NCI-H1092 treated with DMSO at 0.1 percent for 48 hours (cell line): ENCODE measurements at places on chromosomes 3 and 15.
A peak's percentile ranks its signal among the peaks of the same experiment; 100 is the strongest.

DNA sequence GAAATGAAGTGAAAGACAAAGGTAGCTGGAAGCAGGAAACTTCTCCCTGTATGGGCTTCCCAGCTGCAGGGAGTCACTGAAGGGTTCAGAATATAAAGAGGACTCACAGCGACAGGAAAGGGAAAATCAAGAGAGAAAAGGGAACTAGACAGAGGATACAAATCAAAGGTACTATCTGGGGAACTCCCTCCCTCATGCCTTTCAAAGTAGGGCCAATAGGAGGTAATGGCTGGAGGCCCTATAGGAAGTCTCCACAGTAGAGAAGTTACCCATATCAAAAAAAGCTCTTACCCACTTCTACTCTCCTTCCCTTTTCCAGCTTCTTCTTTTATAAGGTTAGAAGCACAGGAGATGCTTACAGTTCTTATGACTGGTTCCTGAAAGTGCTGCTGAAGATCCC is 43.5 kb downstream of the FMN1 start:
- DNase-seq = no peak

- DNase-seq = no peak
Measured at GRCh38 chr3:45516829-45517228, 77.7 kb upstream of the LIMD1 start.

- DNase-seq = no peak
Measured at GRCh38 chr15:98120561-98120960, 160.1 kb downstream of the ARRDC4 start.

DNA sequence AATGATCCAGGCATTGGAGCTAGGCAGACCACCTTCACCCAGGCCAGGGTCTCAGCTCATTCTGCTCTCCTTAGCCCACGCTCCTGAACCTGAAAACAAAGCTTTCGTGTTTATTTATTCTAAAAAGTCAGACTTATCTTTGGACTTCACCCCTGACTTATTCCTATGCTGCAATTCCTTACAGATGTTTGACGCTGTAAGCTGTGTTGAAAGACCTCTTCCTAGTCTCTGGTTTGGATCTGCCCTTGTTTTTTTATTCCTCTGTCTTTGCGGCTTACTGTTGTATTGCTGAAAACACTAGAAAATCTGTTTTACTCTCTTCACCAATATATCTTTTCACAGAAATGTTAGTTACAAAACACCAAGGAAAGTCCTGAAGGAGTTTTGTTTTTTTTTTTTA is 40.5 kb upstream of the LDHAL6B start:
- no peak for DNase-seq

GRCh38 chr3:73453666-73454065 is 171.1 kb downstream of the PDZRN3 start:
- no peak for DNase-seq

GRCh38 chr15:45205192-45205591 is 17.4 kb upstream of the SHF start:
- peak; percentile 56 for DNase-seq

DNA sequence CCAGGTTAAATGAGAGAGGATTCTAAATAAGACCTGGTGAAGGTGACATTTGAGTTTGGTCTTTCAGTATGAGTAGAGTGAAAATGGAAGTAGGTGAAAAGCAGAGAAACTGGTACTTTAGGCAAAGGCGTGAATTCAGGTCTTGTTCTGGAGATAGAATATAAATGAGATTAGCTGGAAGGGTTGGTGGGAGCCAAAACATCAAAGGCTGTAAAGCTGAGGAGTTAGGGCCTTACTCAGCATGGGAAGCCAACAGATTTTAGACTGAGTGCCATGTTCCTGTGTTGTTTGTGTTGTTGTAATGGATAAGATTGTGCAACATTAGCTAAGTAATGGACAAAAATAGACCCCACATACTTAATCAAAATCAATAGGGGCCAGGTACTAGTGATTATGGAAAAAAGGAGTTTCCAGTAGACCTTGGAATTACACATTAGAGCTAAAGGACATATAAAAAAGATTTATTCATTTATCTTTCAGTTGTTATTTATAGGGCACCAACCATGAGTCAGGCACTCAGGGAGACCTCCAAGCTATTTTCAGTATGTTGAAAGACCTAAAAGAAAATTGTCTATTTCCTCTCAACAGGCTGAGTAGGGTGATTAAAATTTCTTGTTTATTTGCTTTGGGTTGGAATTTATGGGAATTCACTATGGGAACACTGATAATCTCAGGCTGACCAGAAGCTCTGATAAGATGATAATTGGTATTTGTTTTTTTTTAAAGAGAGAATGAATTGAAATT is 20.8 kb downstream of the ARL14 start:
- DNase-seq = no peak

GRCh38 chr3:108538083-108538482 is 27.7 kb upstream of the MYH15 start:
- no peak for DNase-seq

GRCh38 chr15:96177279-96177678 is 153.2 kb upstream of the NR2F2 start:
- DNase-seq = no peak

GRCh38 chr3:156776031-156776430 is 50.1 kb upstream of the LEKR1 start:
- no peak for DNase-seq

DNA sequence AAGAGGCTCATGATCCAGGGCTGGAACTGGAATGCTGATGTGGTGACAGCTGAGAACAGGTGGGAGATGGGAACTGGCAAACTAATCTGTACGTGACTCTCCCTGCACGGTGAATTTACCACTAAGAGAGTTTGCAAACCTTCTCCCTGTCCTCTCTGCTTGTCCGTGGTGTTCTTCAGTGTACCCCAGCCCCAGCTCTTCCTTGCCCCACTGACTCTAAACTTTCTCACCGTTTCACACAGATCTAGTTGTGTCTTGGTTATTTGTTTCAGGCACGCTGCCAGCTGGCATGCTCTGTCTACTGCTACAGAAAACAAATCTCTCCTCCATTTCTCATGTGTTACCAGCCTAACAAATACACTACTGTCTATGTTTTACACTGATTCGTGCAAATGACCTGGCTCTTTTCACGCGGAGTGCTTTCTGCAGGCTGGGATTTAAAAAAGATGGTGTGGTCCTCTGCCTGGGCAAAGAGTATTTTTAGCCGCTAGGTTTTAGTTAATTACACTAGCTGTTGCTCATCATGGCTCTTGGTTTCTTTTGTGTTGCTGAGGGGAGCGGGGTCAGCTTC is 192.7 kb upstream of the LRIG1 start:
- peak; percentile 70 for DNase-seq

DNA sequence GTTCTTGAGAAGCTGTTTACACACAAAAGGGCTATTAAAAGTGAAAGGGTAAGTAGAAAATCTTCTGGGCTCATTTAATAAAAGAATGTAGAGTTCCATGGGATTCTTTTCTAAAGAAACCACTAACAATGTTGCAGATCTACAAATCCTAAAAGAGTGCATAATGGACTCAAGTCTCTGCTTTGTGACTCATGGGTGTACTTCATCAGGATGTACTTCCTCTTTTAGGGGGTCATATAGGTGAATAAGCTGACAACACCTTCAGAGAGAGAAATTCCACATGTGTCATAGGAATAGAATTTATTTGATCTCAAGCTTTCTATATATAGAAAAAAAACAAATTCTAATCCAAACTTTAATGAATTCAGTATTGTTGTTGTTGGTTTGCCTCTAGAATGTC is 355.5 kb downstream of the TIGIT start:
- no peak for DNase-seq

- no peak for DNase-seq
Measured at GRCh38 chr15:89436560-89437311, 59.6 kb downstream of the RHCG start.

GRCh38 chr3:88668180-88668579 is 439.2 kb upstream of the EPHA3 start:
- DNase-seq = no peak

GRCh38 chr3:52259035-52259434 is 13.5 kb downstream of the PPM1M start:
- DNase-seq = no peak

DNA sequence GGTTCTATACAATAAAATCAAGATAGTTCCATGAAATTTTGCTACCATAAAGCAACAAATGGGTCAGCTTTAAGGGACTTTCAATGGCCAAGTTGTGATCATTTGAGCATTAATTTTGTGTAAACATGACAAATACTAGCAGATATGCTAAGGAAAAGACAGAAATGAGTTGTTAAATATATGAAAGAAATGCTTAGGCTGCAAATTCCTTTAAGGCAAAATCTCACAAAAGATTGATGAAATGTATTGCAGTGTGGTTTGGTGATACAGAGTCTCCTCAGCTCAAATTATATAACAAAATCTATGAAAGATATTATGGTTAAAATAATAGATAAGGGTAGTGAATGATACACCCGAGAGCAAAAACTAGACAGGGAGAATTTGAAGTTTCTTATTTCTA is 377.2 kb downstream of the RAP2B start:
- DNase-seq = no peak

GRCh38 chr3:180469149-180469548 is 132.8 kb upstream of the TTC14 start:
- no peak for DNase-seq
